ENCODE measurements at places on chromosomes 2 and 18.

- no peak for DNase-seq
Measured at GRCh38 chr2:203672856-203673255, 33.6 kb upstream of the CD28 start.

DNA sequence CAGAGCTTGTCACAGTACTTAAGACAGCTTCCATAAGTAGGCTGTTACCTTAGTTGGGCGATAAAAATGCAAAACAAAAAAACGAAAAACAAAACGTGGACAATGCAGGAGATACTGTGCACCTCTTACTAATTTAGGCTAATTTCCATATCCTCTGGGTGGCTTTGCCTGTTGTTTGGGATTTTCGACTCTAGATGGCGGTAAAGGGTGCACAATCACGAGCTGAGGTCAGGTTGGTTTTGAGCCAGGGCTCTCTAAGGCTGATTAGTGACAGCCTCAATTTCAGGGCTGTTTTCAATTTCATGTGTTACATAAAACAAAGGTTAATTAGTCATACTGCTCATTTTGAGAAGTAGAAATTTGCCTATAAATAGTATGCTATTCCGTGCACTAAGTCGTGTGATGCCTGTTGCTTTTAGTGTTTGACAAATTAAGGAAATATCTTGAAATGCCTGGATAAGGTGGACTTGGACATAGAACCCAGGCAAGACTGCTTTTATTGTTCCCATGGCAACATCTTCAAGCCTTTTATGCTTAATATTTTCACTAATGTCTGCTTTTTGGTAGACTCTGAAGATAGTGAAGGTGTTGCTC lies 493.1 kb downstream of the SOCS6 start:
- peak; percentile 49 for DNase-seq

DNA sequence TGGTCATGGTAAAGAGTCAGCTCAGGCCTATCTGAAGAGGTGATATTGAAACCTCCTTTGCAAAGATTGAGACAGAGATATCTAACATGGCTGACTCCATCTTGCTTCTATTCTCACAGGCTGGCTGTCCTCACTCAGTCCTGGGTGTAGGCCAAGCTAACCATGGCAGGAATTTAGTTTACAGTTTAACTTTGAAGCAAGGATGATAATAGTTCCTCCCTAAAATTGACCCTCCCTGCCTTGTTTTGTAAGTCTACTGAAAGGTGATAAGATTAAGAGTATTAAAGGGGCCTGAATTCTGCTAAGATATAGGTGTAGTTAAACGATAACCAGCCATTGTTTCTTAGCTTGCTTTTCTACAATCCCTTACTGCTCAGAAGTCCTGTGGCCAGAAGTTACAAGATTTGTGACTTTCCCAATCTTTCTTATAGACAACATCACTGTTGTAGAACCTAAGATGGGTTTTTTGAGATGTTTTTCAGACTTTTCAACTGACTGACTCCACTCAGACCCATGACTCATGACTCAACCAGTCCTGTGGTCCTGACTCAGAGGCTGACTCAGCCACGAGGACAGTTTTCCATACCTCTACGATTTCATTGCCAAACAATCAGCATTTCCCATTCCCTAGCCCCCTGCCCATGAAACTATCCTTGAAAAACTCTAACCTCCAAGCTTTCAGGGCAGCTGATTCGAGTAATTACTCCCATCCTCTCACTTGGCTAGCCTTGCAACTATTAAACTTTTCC lies 195.7 kb upstream of the SESTD1 start:
- no peak for DNase-seq

DNA sequence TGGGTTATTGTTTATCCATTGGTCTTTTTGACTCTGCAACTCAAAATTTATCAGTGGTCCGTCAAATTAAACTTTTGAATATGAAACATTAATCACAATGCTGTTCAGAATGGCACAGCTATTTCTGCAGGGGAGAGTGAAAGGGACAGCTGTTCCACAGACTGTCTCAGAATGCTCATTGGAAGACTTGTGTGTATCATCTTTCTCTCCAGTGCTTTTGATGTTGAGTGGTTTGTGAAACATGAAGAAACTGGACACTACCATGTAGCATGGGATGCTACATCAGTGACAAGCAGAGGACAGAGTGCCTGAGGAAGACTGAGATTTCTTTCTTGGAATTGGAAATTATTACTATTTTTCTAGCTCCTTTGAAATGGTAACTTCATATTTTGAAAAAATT lies 115.7 kb downstream of the PLCL1 start:
- DNase-seq: no peak

GRCh38 chr2:31239593-31240177 lies 5.7 kb downstream of the EHD3 start:
- DNase-seq: no peak

DNA sequence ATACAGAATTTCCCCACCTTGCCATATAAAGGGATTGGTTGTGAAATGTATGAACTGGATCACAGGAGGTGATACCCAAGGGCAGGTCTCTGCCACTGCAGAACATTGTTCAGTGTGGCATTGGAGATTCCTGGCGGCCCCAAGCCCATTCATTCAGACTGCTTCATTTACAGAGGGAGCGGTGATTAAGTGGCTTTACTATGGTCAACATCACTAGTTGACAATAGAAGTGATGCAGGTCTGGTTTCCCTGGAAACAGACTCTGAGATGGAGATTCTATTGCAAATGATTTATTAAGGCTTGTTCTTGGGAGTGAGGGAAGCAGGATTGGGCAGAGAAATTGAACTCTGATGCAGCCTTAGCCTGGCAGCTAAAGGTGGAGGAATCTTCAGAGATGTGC lies 62.4 kb downstream of the ZDBF2 start:
- no peak for DNase-seq

GRCh38 chr2:180190851-180191250 lies 183.8 kb upstream of the CWC22 start:
- DNase-seq: no peak

GRCh38 chr2:54669677-54670484 lies 53.6 kb upstream of the EML6 start:
- DNase-seq: no peak

DNA sequence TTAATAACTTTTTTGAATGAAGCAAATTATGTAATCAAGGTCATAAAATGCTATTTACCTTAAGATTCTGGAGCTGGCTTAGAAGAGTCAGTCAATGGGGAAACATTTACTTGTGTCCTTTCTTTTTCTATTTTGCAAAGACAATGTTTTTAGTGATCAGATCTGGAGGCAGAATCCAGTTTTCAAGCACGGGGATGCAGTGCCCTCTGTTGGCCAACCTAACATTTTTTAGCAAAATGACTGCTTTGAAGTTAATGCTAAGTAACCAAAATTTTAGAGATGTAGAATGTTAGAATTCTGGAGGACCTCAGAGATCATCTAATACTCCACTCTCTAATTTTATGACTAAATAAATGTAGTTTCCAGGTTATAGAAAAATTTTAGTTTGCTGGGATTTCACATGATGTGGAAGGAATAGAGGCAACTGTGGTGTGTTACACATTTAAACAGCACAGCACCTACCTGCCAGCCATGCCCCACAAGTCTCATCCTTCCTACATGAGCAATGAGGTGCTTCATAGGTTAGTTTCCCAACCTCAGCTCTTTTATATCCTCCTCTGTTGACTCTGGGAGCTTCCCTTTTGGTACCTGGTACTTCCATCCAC lies 23.6 kb upstream of the SLC9A4 start:
- DNase-seq: peak; percentile 65

DNA sequence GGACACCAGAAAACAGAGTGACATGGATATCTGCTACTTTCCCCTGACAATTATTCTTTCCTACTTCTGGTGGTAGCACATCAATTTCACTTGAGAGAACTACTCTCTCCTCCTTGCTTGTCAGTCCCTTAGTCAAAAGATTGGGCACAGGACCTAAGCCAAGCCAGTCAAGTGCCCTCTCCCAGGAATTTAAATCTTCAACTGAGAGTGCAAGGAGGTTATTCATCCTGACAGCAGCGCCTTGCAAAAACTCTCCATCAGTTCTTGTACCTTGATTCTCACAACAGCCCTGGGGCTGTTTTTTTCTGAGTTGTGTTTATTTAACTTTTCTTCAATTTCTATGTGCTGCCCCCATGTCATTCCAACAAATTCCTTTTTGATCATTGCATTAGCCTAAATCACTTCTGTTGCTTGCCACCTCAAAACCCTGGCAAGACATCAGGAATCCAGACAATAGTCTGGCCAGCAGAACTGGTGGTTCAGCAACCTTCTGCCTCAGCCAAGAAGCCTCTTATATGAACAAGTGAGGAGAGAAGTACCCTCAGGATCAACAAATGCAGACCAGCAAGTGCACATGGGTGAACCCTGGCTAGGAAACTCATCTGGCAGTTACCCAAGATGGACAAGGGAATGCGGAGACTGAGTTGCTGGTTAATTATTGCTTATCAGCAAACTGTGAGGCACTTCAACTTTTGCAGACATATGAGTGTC lies 19.4 kb downstream of the COL4A3 start:
- DNase-seq: no peak

DNA sequence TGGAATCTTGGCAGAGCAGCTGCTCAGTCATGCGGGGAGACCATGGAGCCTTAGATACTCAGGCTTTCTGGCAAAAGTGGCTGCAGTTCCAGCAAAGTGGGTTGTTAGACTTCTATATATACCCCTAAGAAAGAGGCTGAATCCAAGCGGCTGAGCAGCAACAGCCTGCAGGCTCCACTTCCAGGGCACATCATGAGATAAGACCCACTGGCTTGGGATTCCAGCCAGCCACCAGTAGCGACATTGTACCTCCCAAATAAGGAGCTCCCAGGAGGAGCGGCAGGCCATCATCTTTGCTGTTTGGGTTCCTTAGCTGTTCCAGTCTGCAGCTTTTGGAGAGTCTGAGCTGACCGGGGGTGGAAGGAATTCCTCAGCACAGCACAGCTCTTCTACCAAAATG lies 150.3 kb upstream of the ST6GAL2 start:
- DNase-seq: no peak

DNA sequence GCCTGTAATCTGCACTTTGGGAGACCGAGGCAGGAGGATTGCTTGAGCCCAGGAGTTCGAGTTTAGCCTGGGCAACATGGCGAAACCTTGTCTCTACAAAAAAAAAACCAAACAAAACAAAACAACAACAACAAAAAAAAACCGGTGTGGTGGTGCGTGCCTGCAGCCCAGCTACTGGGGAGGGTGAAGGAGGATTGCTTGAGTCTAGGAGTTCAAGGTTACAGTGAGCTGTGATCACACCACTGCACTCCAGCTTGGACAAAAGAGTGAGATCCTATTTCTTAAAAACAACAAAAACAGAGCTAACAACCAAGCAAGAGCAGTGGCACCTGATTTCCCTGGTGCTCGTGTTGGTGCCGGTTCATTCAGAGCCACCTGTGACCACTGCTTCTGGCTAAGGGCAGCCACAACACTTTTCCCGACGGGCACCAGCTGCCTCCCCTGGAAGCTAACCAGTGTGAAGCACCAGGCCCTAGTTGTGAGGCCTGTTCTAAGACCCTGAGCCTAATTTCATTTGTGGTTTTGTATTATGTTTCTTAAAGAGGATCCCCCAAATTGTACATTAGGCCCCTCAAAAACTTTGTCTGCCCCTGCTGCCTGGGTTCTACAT lies 1.3 kb downstream of the AOX1 start:
- no peak for DNase-seq

DNA sequence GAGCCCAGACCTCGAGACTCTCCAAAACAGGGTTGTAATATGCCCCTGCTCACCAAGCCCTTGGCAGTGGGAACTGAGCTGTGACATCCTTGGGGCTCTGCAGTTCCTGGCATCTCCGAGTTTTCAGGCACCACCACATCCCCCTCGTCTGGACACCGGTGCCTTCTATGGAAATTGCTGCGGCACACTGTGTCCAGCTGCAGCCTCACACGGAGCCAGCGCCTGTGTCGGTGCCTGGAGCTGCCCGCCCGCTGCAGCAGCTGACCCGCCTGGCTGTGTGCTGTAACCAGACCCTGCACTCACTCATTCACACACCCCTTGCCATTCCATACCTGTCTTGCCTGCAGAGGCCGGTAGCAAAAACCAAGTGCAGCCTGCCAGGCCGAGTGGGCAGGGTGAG lies 11.8 kb downstream of the IWS1 start:
- DNase-seq: no peak

- no peak for DNase-seq
Measured at GRCh38 chr18:50665519-50665918, 105.6 kb downstream of the MAPK4 start.

GRCh38 chr2:150389447-150389846 lies 98.0 kb downstream of the RND3 start:
- DNase-seq: no peak

GRCh38 chr2:1742301-1742680 lies 2.0 kb downstream of the PXDN start:
- no peak for DNase-seq

DNA sequence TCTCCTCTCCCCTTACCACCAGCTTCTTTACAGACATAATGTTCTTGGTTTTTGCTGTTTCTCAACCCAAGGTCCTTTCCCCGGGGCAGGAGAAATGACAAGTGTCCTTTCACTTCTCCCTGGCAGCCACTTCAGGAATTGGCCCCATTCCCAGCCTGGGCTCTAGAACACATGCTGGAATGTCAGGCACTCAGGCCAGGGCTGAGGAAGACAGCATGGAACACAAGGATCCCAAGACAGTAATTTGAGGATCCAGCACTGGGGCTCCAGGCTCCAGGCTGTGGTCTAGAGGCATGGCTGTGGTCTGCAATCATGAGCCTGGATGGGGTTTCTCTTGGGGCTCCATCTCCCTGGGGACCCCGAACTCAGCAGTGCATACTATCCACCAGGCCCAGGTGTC lies 201.4 kb downstream of the CELF4 start:
- DNase-seq: no peak

DNA sequence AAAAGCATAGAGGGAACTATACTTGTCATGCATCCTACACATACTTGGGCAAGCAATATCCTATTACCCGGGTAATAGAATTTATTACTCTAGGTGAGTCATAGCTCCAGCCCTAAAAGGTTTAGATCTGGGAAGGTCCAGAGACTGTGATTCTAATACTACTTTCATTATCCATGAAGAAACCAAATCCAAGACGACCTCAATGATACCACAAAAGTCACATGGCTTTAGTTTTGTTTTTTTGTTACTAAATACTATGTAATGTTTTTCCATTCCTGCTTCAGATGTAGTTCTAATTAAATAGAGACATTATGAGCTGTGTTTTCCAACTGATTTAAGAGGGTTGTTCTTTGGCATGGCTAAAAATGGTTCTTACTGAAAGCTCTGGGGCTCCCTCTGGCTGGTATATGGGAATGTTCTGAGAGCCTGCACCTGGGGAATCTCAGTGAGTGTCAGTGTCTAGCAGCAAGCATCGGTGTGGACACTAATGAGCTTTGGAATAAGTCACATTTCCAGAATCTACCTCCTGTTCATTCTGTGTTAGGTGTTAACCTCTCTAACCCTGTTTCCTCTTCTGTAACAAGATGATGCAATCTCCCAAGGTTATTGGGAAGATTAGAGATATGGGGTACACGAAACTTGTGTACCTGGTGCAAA lies 20.5 kb upstream of the IL1RL2 start:
- DNase-seq: no peak

Data from GM12865 (cell line).